ENCODE measurements at places on chromosomes 3 and 15. TPM values are rescaled to one million over a fixed set of nuclear protein-coding genes. Genes with fewer than 3 reads are reported as not detected.

- no peak overlapping the region for H3K27ac ChIP-seq
- no peaks in the 10 kb centered on the region for H3K27me3 ChIP-seq
- peak; percentile 38 for DNase-seq
- no peaks in the 10 kb centered on the region for H3K36me3 ChIP-seq
- H3K4me3 ChIP-seq = no peak overlapping the region
Measured at GRCh38 chr15:65862682-65863081, 6.6 kb upstream of the RAB11A start.

- no peak for DNase-seq
- H3K27me3 ChIP-seq = no peaks in the 10 kb centered on the region
- H3K4me1 ChIP-seq = no peaks in the 10 kb centered on the region
- H3K36me3 ChIP-seq = no peaks in the 10 kb centered on the region
Measured at GRCh38 chr3:54283470-54283869, 161.1 kb downstream of the CACNA2D3 start.

- no peaks in the 10 kb centered on the region for H3K27me3 ChIP-seq
- H3K4me3 ChIP-seq = no peak overlapping the region
- no peaks in the 10 kb centered on the region for H3K4me1 ChIP-seq
- no peak overlapping the region for H3K27ac ChIP-seq
- no peak for DNase-seq
Measured at GRCh38 chr15:77045985-77046384, 24.9 kb downstream of the TSPAN3 start.

DNA sequence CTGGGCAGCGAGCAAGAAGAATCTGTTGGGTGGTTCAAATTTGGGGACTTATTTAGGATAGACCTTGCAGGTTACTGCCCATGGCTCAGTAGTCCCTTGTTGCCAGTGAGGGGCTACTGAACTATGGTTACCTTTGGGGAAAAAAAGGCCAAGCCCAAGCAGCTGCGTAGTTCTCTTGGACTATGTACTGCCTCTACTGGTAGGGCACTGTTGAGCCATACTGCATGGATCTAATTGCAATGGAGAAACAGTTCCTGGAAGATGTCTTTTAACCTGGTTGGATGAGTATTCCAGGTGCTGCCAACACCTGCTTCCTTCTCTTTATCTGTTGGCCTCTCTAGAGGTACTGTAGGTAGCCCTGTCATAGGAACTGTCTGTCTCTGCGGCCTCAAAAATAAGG lies 671.9 kb upstream of the CBLB start:
- H3K27me3 ChIP-seq = no peaks in the 10 kb centered on the region
- DNase-seq = no peak
- H3K27ac ChIP-seq = no peak overlapping the region
- no peaks in the 10 kb centered on the region for H3K36me3 ChIP-seq

DNA sequence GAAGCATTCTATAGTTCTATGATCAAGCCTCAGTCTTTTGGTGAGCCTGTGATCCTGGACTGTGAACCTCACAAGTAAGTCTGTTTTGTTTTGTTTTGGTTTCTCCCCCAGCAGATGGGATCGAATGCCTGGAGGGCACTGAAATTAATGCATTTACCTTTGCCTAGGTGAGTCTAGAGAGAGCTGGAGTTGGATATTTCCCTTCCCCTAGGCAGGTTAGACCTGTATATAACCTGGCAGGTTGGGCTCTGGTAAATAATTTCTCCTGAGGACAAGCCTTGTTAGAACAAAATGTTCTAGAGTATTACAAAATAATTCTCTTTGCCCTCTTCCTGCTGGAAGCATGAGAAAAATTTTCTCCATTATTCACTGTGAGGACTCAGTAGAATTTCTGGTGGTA lies 211.9 kb downstream of the TPRG1 start:
- H3K27me3 ChIP-seq = no peaks in the 10 kb centered on the region
- H3K27ac ChIP-seq = no peak overlapping the region
- H3K4me1 ChIP-seq = no peaks in the 10 kb centered on the region
- DNase-seq = no peak
- H3K4me3 ChIP-seq = no peak overlapping the region

Gene SI
- not detected for total RNA-seq

DNA sequence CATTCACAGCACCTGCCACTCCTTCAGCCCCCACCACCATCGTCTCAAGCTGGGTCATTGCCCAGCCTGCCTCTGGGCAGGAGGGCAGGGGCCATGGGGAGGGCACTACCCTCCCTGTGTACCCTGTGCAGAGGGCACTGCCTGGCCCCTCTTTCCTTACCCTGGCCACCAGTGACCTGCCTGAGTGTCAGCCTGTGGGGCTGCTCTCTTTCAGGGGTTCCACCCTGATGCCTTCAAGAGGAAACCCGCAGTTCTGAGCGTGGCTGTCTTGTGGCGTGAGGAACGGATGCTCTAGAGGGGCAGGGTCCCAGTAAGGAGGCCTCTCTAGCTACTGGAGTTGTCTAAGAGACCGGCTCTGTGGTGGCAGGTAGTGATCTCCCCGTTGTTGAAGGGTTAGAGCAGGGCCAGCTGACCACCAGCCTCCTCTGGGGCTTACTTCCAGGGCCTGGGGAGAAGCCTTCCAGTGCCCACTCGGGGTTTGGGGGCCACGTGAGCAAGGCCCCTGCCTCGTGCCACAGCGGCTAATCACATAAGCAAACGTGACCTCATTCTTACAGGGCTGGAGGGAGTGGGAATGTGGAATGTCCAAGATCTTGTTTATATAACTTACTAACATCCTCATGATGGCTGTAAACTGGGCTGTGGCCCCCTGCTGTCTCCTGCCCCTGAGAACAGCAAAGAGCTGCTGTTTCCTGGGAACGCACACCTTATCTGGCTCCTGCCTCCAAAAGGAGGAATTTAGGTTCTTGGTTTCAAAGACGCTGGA lies 31.4 kb upstream of the SEC13 start:
- no peaks in the 10 kb centered on the region for H3K4me1 ChIP-seq
- no peak for DNase-seq
- H3K36me3 ChIP-seq = no peaks in the 10 kb centered on the region

GRCh38 chr15:38683382-38684242 lies 119.0 kb upstream of the RASGRP1 start:
- no peaks in the 10 kb centered on the region for H3K36me3 ChIP-seq
- H3K4me3 ChIP-seq = no peak overlapping the region
- peak; percentile 85 for DNase-seq
- no peak overlapping the region for H3K27ac ChIP-seq
- no peaks in the 10 kb centered on the region for H3K4me1 ChIP-seq

GRCh38 chr3:72418244-72418643 lies 430.0 kb downstream of the SHQ1 start:
- no peak overlapping the region for H3K27ac ChIP-seq
- H3K27me3 ChIP-seq = no peaks in the 10 kb centered on the region
- H3K4me3 ChIP-seq = no peak overlapping the region

Gene CACNA1D
- total RNA-seq = 31.7 TPM

- DNase-seq = no peak
- no peak overlapping the region for H3K4me3 ChIP-seq
- H3K36me3 ChIP-seq = no peaks in the 10 kb centered on the region
- H3K27ac ChIP-seq = peak overlapping the region; percentile 65
- no peaks in the 10 kb centered on the region for H3K27me3 ChIP-seq
- H3K4me1 ChIP-seq = peaks cover 16% of the 10 kb centered on the region
Measured at GRCh38 chr15:99485153-99485961, 80.4 kb upstream of the MEF2A start.

- no peaks in the 10 kb centered on the region for H3K27me3 ChIP-seq
- no peak overlapping the region for H3K27ac ChIP-seq
- H3K4me1 ChIP-seq = no peaks in the 10 kb centered on the region
- H3K4me3 ChIP-seq = no peak overlapping the region
- peaks cover 60% of the 10 kb centered on the region for H3K36me3 ChIP-seq
Measured at GRCh38 chr3:33831053-33831452, 32.6 kb downstream of the PDCD6IP start.

Gene SLC9C1
- not detected for total RNA-seq

- no peak overlapping the region for H3K4me3 ChIP-seq
- peaks cover 25% of the 10 kb centered on the region for H3K4me1 ChIP-seq
- DNase-seq = no peak
- H3K36me3 ChIP-seq = no peaks in the 10 kb centered on the region
- H3K27ac ChIP-seq = no peak overlapping the region
Measured at GRCh38 chr3:133893683-133894352, 1.9 kb downstream of the RAB6B start.

Gene CXCR6
- total RNA-seq = not detected

- no peak overlapping the region for H3K27ac ChIP-seq
- H3K4me1 ChIP-seq = no peaks in the 10 kb centered on the region
- H3K27me3 ChIP-seq = no peaks in the 10 kb centered on the region
- no peak for DNase-seq
- no peaks in the 10 kb centered on the region for H3K36me3 ChIP-seq
Measured at GRCh38 chr3:35439663-35440062, 199.7 kb upstream of the ARPP21 start.

Gene CPOX
- total RNA-seq = 23.7 TPM

Gene CAMK2N2
- total RNA-seq = not detected

DNA sequence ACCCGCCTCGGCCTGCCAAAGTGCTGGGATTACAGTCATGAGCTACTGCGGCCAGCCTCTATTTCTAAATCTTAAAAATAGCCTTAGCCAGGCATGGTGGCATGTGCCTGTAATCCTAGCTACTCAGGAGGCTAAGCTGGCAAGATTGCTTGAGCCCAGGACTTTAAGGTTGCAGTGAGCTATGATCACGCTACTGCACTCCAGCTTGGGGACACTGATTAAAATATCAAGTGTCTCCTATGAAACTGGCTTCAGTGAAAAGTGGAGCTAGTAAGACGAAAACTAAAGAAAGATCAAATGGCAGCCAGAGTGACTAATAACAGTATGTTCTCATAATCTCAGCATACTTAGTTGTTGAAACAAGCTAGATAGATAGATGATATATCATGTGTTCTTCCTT lies 112.5 kb downstream of the STT3B start:
- no peaks in the 10 kb centered on the region for H3K4me1 ChIP-seq
- H3K36me3 ChIP-seq = peaks cover 17% of the 10 kb centered on the region
- no peak overlapping the region for H3K27ac ChIP-seq
- H3K4me3 ChIP-seq = no peak overlapping the region

Gene PPP1R14D
- not detected for total RNA-seq

DNA sequence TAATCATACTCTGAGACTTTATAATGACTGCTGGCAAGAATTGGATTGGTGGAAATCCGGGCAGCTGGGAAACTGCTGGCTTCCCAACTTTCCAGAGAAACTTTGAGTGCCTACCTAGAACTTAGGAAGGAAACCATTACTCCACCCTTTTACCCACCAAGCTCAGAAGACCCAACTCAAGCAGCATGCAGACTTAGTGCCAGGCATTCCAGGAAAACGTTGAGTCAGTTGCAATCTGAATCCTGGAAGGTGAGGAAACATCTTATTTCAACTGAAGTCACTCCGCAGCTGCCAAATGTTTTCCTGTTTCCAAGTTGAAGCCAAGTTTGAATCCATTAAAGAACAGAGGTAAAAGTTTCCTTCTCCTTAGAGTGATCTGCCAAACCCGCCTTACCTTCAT lies 126.5 kb downstream of the ZNF385D start:
- no peaks in the 10 kb centered on the region for H3K36me3 ChIP-seq
- H3K4me1 ChIP-seq = peaks cover 3% of the 10 kb centered on the region
- H3K27ac ChIP-seq = no peak overlapping the region
- DNase-seq = peak; percentile 16
- no peaks in the 10 kb centered on the region for H3K27me3 ChIP-seq

- H3K4me1 ChIP-seq = no peaks in the 10 kb centered on the region
- no peaks in the 10 kb centered on the region for H3K36me3 ChIP-seq
- H3K27me3 ChIP-seq = no peaks in the 10 kb centered on the region
- DNase-seq = no peak
- no peak overlapping the region for H3K27ac ChIP-seq
Measured at GRCh38 chr15:92149029-92149428, 244.7 kb upstream of the ST8SIA2 start.

GRCh38 chr3:146972726-146973125 lies 367.6 kb upstream of the PLSCR5 start:
- H3K27me3 ChIP-seq = no peaks in the 10 kb centered on the region
- no peaks in the 10 kb centered on the region for H3K36me3 ChIP-seq
- H3K4me1 ChIP-seq = no peaks in the 10 kb centered on the region
- H3K27ac ChIP-seq = no peak overlapping the region
- no peak overlapping the region for H3K4me3 ChIP-seq

DNA sequence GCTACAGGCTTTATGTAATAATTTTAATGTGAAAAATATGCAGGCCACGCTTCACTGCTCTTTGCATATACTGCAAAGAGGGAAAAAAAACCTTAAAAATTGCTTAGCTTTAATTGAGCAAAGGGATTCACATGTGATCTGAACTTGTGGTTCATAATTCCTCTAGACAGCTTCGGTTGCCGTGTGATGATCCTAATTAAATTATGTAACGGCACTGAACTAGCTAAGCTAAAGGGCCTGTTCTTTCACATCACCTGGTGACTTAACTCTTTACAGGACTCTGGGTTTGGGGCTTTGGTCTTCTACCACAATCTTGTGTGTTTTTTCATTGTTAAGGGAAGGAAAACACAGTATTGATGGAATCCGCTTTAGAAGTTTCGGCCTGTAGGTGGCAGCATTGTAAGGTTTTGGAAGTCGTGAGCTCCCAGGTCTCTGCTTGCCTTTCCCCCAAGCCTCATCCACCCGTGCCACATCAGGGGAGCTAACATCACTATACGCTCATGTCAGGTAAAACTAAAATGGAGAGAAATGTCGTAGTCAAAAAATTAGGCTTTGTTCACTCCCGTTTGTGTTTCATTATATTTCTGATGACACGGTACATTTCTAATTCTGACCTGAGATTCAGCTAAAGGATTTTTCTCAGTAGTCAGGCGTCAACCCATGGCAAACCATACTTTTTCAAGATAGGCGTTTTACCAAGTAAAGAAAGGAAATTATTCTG lies 205.6 kb upstream of the DPH6 start:
- no peaks in the 10 kb centered on the region for H3K4me1 ChIP-seq
- H3K27me3 ChIP-seq = no peaks in the 10 kb centered on the region
- DNase-seq = peak; percentile 73
- no peak overlapping the region for H3K27ac ChIP-seq
- H3K4me3 ChIP-seq = no peak overlapping the region

Gene SOX2
- 11.4 TPM for total RNA-seq

Gene ISG20
- 54.5 TPM for total RNA-seq

Gene CORO2B
- total RNA-seq = 2.3 TPM

Gene ALG1L2
- total RNA-seq = not detected

GRCh38 chr3:125146626-125147490 lies 65.7 kb downstream of the SLC12A8 start:
- no peak for DNase-seq
- no peak overlapping the region for H3K4me3 ChIP-seq
- H3K36me3 ChIP-seq = no peaks in the 10 kb centered on the region

DNA sequence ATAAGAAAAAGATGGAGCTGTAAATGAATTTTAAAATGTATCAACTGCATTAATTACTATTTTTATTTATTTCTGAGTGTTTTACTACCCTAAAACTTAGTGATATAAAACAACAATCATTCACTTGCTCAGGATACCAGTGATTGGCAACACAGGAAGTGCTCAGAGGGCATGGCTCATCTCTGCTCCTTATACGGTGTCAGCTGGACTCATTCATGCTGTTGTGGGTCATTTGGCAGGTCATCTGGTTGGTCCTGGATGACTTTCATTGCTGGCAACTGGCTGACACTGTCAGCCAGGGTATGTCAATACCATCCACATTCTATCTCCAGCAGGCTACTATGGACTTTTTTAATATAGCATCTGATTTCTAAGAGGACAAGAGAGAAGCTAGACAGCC lies 689.6 kb upstream of the NECTIN3 start:
- H3K27me3 ChIP-seq = no peaks in the 10 kb centered on the region
- H3K36me3 ChIP-seq = no peaks in the 10 kb centered on the region
- H3K4me3 ChIP-seq = no peak overlapping the region

Gene LTK
- 22.8 TPM for total RNA-seq

Gene ARL13B
- 1.2 TPM for total RNA-seq

Gene MUC20
- total RNA-seq = 4.0 TPM

Gene MGLL
- total RNA-seq = 10.5 TPM

All from stomach (tissue), 19 donors.